ENCODE measurements at places on chromosomes 11 and 22.
A peak's percentile ranks its signal among the peaks of the same experiment; 100 is the strongest.

DNA sequence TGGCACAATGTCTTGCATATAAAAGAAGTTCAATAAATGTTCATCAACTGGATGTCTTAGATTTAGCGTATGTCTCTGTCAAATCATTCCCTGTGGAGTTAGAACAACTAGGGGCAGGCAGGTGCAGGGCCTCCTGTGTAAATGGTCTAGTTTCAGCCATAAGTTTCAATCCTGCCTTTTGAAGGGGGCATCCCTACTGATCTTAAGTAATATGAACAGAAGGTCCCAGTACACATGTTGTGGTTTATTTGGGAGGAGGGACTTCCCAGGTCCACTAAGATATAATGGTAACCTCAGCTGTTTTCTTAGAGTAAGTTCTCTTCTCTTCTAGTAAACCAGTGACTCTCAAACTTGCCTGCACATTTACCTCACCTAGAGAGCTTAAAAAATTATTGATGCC lies 19.8 kb downstream of the TTC12 start:
- DNase-seq: no peak

DNA sequence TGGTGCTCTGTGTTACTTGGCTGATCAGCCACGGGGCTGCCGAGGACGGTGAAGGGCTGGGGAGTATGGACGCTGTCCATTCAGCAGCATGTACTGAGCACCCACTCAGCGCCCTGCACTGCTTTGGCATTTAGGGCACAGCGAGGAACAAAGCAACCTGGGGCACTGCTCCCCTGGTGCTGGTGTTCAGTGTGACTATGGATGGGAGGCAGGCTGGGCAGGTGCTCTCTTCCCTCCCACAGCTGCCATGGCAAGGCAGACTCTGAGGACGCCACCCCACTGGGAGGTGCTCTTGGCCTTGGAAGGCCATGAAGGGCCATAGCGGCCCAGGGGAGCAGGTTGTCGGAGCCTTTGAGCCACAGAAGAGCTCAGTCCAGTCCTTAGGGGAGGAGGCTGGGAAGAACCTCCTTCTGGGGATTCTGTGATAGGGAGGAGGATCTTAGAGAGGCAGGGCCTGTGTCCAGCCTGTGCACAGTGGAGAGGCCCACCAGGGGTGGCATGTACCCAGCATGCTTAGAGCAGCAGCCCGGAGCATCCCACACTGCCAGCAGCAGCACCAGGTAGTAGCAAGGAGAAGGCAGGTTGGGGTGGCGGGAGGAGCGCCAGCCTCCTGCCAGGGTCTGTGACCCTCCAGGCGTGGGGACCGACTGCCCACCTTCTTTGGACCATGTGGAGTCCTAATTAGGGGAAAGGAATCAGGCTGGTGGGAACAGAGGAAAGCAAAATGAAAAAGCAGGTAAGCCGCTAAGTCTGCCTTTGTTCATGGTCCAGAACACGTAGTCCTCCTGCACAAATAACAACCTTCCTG lies 141.8 kb downstream of the MPPED1 start:
- no peak for DNase-seq

DNA sequence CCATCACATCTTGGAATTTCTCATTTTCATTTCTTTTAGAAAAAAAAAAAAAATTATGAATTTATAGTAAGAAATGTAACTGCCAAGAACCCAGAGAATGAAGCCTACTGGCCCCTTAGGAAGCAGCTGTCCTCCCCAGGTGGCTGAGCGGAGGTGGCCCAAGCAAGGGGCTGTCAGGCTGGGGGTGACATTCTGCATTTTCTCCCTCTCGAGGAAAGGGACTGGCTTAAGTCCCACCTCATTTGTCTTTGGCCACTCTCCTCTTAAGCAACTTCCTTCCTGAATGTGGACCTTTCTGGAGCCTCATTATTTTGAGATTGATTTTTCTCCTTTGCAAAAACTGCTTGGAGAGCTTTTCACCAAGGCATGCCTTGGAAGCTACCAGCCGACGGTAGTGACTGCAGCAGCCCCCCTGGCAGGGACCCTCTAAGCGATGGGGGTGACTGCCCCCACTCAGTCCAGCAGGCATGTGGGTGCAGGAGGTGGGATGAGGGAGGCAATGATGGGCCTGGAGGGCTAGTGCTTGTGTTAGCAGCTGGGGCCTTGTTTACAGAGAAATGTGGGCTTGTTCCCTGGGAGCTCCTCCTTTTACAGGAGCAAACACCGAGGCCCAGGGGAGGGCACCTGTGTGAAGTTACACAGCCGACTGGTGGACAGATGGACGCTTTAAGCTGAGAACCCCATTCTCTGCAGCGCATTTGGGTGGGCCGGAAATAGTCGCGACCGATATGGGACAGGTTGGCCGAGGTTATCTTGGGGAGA lies 111.7 kb downstream of the MORC2 start:
- DNase-seq: no peak

GRCh38 chr11:88345408-88345807 lies 7.9 kb upstream of the CTSC start:
- no peak for DNase-seq

DNA sequence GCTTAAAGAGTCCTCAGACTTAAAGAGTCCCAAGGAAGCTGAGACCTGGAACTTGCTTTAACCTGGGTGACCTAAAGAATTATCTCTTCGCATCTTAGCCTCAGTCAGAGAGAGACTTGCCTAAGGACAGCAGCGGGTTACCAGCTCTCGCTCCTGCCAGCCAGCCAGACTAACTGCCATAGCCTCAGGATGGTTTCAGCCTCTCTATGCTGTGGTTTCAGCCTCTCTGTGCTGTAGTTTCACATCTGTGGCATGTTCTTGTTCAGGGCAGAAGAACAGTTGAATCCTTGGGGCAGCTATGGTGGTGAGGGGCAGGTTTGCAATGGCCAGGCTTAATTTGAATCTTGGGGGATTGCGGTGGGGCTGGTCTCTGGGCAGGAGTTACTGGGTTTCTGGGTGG lies 2.3 kb downstream of the FRMD8 start:
- no peak for DNase-seq

GRCh38 chr22:42717197-42717928 lies 3.3 kb downstream of the A4GALT start:
- no peak for DNase-seq

- no peak for DNase-seq
Measured at GRCh38 chr22:46587492-46588278, 32.5 kb upstream of the GRAMD4 start.

GRCh38 chr11:9613830-9614762 lies 40.6 kb downstream of the WEE1 start:
- peak; percentile 82 for DNase-seq

DNA sequence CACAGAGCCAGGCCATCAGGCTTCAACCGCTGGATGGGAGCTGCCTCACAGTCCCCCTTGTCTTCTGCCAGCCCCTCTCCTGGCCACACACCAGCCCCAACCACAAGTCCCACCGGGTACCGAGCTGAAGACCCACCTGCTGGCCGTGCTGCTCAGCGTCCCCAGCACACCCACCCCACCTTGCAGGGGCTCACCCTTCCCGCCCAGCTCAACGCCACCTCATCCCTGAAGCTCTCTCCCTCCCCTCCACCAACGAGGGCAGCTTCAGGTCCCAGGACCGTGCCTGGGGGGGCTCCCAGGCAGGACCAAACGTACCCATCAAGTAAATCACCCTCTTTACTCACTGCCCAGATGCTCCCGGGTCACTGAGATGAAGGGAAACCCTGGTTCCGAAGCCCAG lies 141.0 kb downstream of the CRYBB2 start:
- no peak for DNase-seq

- no peak for DNase-seq
Measured at GRCh38 chr22:48210198-48210580, 1447.7 kb downstream of the TBC1D22A start.

GRCh38 chr11:13850231-13851005 lies 112.1 kb upstream of the SPON1 start:
- DNase-seq: no peak

DNA sequence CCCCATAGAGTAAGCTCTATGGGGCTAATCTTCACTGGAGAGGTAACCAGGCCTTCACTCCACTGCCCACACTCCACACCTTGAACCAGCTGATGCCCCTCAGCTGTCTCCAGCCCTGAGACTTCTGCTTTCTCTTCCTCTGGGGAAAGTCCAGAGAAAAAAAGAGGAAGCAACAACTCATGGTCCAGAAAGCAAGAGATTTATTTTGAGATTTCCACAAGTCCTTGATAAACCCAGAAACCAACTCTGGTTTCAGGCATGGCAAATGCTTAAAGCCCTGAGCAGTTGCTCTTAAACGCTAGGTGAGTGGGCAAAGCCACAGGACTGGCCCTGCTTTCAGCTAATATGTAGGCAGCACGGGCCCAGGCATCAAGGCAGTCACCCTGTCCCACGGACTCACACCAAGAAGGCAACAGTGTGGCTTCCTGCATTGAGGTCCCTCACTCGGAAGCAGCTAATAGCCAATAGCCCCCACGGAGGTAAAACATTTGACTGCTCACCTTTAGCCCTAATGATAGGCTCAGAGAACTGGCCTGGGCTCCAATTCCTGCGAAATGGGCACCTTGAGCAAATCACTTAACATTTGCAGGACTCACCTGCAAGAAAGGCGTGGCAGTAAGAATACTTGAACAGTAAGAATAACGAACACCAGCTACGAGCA lies 4.3 kb downstream of the CYB561A3 start:
- no peak for DNase-seq

DNA sequence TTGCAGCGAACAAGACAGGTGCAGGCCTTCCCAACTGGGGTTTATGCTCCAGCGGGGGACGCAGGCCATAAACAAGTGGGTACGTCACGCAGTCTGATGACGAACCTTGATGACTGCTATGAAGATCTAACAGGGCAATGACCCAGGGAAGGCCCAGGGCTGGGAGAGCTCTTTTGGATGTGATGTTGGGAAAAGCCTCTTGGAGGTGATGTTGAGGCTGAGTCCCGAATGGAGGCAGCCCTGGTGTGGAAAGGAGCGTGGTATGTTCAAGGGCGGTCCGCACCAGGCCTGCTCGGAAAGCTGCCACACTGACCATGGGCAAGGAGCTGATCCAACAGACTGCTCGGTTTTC lies 5.8 kb downstream of the FADS2 start:
- DNase-seq: no peak

- DNase-seq: no peak
Measured at GRCh38 chr11:68040101-68040956, 1.5 kb downstream of the TCIRG1 start.

DNA sequence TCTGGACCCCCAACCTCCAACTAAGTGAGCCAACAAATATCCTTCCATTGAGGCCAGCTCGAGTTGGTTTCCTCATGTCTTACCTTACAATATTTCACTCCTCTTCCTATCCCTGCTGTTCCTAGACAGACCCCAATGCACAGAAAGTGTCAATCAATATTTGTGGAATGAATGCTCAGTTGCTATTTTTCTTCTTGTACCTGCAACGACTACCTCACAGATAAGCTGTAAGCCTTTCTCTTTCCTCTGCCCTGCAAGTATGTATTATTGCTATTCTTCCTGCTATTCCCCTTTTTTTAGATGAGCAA lies 26.8 kb upstream of the CREB3L1 start:
- no peak for DNase-seq

DNA sequence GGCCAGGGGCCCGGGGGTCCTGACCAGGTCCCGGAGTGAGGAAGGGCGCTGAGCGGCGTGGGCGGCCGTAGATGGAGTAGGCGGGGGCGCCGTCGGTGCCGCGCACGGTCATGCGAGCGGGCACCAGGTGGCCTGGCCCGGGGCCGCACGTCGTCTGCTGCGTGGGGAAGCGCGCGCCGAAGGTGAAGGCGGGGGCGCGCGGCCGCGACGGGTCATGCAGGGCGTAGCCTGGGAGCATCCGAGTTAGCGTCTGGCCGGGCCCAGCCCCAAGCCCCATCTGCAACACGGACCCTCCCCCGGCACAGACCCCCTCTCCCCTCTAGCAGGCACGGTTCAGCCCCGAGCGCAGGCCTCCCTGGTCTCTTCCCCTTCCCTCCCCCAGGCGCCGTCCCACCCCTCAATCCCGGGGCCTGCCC lies 1.7 kb upstream of the TYMP start:
- no peak for DNase-seq

GRCh38 chr11:94142308-94143281 lies 14.0 kb downstream of the PANX1 start:
- no peak for DNase-seq

- no peak for DNase-seq
Measured at GRCh38 chr22:21651521-21652009, 9.5 kb downstream of the SDF2L1 start.

DNA sequence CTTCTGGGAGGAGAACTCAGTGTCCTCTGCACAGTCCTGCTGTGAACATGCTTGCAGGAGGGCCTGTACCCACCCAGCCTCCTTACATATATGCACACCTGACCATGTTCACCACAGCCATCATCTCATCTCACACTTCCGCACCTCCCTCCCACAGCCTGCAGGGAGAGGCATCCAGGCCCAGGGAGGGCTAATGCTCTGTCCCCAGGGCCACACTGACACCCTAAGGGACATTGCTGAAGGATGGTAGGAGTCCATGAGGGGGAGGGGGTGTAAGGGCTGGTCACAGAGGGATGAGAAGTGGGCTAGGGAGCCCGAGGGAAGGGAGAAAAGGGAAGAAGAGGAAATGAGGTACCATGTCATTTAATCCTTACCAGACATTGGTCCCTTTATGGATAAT lies 4.4 kb upstream of the KCNC1 start:
- DNase-seq: no peak

- DNase-seq: no peak
Measured at GRCh38 chr11:108654994-108655631, 9.8 kb upstream of the DDX10 start.

DNA sequence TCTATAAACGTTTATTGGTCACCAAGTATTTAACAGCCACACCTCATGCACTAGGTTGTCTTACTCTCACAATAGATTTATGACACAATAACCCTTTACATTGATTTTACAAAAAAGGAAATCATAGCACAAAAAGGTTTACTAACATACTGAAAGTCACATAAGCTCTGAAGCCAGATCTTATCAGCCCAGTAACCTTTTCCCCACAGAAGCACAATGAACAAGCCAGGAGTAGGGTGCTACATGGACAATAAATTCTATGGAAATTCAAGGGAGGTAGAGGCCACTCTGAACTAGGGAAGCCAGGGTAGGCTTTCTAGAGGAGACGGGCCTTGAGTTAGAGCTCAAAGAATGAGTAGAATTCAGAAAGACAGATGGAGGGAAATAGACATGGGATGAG lies 633.5 kb upstream of the CADM1 start:
- DNase-seq: no peak

- no peak for DNase-seq
Measured at GRCh38 chr22:28125799-28126198, 206.7 kb upstream of the PITPNB start.

DNA sequence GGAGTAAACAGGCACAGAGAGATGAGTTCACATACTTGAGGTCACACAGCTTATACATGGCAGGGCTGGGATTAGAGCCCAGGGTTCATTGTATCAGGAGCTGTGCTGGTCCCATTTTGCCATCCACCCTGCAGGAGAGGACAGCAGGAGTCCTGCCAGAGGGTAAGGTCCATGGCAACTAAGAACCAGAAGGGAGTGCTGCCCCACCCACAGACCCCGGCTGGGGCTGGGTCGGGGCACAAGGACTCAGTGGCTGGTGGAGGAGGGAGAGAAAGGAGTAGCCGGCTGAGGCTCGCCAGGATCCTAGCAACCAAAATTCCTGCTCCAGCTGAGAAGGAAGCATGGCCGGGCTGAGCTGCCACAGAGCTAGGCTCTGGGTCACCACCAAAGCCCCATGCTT lies 25.9 kb upstream of the TP53I11 start:
- DNase-seq: no peak

- no peak for DNase-seq
Measured at GRCh38 chr11:115215694-115216617, 288.3 kb downstream of the CADM1 start.

All from stimulated activated CD8-positive, alpha-beta memory T cell treated with anti-CD3 and anti-CD28 coated beads, Interleukin-2, amount 100 ng/mL, for 1 hour (primary cell).